ENCODE measurements at places on chromosomes 1 and 21.

DNA sequence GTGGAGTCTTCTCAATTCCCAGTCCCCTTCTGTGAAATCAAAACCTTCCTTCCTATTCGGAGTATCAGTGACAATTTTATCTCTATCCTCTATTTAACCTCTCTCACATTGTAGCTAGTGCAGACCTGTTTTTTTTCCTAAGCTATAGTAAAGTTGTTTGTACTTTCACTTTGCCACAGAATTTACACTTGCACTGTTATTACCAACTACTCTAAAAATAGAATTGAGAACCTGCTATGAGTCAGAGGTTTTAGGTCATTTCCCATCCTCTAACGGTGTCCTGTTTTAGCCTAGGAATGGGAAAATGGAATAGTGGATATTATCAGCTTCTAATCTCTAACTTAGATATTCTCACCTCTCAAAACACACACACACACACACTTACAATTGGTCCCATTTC lies 862.7 kb downstream of the NCAM2 start:
- no peak for DNase-seq

DNA sequence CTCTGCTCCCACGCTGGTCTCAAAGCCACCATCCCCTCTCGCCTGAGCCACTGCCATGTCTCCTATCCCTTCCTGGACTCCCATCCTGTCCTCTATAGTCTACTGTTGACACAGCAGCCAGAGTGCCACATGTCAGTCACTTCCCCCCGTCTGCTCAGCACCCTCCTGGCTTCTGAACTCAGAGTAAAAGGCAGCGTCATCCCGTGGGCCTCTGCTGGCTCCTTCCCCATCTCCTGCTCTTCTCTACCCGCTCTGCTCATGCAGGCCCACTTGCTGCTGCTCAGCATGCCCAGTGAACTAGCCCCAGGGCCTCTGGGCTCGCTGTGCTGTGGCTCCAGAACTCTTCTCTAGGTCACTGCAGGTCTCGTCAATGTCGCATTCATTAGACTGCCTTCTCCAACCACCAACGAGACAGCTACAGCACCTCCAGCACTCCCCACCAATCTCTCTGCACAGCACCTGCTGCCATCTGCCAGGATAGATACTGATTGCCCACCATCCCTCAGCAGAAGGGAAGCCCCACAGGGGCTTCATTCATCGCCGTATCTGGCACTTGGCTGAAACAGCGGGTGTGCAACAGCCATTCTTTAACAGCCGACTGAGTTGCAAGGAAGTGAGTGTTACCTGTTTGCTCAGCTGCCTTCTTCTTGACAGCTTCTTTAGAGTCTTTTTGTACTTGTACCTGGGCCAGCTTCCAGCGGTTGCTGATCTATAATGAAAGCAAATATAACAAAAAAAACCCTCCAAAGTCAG lies 11.8 kb upstream of the SRM start:
- DNase-seq, result no peak

GRCh38 chr1:115098979-115099692 lies 9.8 kb upstream of the TSPAN2 start:
- no peak for DNase-seq

DNA sequence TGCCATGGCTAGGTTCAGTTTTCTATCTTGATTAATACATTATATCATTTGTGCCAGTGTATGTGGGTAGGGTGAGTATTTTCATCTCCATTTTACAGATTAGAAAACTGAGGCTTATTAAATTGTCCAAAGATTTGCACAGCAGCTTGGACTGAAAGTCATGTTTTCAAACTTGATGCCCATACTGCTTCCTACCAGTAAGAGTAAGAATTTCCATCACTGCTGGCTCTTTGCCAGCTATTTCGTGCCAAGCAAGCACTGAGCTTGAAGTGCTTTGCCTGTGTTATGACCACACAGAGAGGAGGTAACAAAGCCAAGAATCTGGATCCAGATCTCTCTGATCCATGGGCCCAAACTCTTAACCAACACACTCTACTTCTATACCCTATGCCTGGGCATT lies 295.0 kb downstream of the VAV3 start:
- DNase-seq, result peak; percentile 7

DNA sequence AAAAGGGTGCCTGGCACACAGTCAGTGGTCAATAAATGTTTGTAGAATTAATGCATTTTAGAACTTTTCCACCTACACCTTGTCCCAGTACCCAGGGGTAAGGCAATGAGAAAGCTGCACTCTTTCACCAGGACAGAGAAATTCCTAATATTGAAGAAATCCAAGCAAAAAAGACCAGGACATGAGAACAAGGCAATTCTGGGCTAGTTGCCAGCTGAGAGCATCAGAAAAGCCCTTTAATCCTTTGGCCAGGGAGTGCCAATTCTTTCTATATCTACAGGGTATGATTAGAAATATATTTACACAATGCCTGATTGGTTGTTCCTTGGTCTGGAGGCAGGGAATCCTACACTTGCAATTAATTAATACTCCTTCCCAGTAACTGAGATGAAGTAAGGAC lies 492.4 kb upstream of the NFIA start:
- no peak for DNase-seq

DNA sequence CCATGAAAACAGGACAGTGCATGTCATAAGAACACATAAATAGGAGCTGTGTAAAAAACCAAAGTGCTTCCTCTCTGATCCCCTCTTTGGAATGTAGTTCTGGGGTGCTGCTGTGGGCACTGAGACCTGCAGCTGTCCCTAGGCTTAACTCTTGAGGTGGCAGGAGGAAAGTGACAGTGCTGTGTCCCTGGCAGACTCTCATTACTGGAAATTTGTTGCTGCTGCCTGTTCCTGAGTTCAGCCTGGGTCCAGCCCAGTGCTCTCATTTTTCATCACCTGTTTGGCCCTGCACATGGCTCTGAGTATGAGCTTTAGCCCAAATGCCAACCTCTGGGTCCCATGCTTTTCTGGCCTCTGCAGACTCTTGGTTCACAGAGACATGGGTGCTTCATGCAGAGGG lies 329.3 kb downstream of the DSCAM start:
- DNase-seq, result no peak

GRCh38 chr1:76381450-76382097 lies 307.0 kb downstream of the ST6GALNAC3 start:
- DNase-seq, result peak; percentile 33

DNA sequence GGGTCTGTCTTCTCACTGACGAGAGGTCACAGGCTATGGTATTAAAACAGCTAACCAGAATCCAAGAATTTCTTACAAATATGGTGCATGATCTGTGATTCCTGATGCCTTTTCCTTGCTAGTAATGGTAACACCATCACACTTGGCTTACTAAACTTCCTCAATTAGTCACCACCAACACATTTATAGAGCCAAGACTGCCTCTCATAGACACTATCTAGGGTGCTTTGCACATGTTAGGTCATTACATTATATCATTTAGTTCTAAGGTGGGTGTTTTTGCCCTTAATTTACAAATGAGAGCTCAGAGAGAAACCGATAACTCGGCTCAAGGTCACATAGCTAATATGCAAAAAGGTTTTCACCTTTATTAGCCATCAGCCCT lies 8.7 kb downstream of the KIF21B start:
- no peak for DNase-seq

DNA sequence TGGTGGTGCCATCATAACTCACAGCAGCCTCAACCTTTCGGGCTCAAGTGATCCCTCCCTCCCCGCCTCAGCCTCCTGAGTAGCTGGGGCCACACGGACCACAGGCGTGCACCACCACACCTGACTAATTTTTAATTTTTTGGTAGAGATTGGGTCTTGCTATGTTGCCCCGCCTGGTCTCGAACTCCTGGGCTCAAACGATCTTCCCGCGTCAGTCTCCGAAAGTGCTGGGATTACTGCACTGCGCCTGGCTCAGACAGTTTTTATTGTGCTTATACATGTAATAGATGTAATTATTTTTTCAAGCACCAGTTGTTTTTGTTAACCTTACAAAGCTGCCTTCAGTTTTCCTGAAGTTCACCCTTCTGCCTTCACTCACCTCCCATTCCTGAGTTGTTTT lies 38.0 kb upstream of the HMGN1 start:
- no peak for DNase-seq

- no peak for DNase-seq
Observed at GRCh38 chr21:43972850-43973633, 39.1 kb upstream of the TRAPPC10 start.

DNA sequence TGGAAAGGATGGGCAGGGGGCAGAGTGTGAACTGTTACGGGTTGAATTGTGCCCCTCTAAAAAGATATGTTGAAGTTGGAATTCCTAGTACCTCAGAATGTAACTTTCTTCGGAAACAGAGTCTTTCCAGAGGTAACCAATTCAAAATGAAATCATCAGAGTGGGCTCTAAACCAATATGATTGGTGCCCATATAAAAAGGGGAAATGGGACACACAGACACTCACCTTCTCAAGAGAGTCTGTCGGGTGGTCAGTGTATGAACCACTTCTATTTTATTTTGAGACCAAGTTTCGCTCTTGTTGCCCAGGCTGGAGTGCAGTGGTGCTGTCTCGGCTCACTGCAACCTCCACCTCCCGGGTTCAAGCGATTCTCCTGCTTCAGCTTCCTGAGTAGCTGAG lies 7.6 kb downstream of the EDARADD start:
- DNase-seq, result no peak

DNA sequence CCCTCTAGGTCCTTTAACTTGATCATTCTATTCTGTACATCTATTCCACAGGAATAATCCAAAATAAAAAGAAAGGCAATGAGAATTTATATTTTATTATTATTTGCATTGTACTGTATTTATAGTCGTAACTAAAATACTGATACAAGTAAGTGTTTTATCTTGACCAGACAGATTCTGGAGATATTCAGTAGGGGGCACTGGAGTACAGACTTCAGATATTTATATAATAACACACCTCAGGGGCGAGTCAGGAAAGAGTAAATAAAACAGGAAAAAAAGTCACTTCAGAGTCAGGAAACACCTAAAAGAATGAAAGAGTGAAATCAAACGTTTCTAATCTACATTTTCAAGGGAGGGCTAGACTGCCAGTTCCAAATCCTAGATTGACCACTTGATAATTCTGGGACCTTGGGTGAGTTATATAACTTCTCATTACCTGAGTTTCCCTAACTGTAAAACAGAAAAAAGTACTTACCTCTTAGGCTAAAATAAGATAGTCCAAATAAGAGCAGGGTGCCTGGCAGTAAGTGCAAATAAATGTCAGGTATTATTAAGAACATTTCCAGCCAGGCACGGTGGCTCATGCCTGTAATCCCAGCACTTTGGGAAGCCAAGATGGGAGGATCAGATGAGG lies 31.1 kb upstream of the MTF1 start:
- DNase-seq, result no peak

DNA sequence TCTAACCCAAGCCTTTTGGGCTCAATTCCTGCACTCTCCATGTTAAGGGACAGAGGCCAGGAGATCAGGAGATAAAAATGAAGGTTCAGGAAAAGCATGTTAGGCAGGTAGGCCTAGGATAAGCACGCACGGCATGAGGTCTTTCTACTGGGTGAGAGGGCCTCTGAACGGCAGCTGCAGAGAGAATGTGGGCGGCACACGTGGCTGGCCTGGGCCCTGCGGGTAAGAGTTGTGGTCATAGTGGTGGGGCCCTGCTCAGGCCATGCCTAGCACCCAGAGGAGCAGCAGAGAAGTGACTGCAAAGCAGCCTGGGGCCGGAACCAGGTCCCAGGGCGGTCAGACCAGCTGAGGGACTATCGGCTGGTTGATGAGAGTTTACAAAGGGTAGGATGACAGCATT lies 7.5 kb upstream of the FOXO6 start:
- DNase-seq, result no peak

DNA sequence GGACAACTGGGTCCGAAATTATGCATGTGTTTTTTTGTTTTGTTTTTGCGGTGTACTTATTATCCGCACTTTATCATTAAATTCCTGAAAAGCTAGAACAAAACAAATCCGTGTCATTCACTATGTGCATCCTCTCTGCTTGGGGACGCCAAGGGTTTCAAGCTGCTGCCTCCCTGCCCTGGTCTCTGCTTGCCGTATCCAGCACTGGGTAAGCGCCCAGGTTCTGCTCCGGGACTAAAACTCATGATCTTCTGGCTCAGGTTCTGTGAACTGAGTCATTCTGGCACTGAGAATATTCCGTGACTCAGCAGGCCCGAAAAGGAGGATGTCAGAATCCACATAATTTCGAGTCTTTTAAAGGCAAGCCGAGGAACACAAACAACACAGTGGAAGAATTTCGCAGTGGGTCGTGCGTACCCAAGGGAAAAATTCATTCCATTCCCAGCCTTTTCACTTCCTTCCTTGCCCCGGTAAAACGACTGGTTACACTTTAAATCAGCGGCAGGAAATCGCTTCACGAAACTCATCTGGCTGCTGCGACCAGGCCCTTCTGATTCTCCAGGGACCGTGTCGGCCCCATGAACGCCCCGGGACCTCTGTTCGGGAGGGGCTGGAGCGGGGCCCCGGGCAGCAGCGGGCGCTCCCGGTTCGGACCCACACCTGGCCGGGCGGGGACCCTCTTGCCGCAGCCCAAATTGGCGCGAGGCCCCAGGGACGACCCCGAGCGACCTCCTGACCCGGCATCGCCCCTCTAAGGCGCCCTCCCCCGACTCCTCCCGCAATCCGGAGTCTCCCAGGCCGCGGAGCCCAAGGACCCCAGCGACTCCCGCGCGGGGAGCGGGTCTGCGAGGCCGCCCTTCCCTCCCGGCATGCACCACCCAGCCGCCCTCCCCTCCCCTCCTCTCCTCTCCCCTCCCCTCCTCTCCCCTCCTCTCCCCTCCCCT lies 746 bp upstream of the LAMC1 start:
- peak; percentile 93 for DNase-seq
